ENCODE measurements at places on chromosomes 7 and 10.

DNA sequence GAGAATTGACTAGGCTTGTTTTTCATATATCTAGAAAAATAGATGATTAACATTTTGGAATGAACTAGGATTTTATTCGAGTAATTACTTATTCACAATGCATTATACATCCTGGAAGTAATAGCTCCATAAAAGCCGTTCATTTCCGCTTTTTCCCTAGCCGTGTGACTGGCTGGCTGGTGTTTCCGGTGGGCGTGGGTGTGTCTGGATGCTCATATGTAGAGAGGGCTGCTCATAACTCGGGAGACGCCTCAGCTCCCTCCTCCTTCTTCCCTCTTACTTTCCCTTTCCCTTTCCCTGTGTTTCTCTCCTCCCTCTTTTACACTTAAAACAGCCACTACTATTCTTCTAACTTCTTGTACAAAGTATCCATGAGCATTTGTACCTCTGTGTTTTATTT is 187.7 kb upstream of the VSTM2A start:
- no peak for DNase-seq

DNA sequence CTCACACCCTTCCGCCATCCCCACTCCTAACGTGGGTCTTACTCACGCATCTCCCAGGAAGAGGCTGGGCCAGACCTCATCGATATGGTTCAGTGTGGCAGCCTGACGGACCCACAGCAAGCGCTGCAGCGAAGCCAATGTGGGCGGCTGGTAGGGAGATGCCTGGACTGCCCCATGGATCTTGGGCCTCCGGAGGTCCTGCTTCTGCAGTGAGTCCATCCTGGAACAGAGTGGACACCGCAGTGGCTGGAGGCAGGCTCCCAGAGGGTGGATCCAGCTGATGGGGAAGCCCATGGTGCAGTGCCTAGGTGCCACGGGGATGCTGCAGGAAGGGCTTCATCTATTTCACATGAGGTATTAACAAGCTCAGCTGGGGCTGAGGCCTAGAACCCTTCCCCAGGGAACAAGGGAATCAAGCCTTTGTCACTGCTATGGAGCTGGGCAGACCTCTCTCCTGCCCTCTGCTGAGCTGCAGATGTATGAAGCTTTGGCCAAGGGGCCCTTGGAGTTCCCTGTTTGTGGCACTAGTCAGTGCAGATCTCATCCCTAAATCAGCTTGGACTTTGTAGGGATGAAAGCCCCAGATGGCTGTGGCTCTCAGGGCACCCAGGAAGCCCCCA is 13.7 kb upstream of the SAMD8 start:
- DNase-seq = no peak

DNA sequence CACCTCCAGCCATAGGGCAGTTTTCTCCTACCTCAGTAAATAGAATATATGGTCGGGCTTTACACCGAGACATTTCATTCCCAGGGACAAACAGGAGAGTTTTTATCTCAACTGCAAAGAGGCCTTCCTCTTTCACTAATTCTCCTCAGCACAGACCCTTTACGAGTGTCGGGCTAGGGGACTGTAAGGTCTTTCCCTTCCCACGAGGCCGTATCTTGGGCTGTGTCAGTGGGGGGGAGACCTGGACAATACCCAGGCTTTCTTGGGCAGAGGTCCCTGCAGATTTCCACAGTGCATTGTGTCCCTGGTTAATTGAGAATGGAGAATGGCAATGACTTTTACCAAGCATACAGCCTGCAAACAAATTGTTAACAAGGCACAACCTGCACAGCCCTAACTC is 13.2 kb upstream of the ZNF488 start:
- no peak for DNase-seq

- DNase-seq = no peak
Observed at GRCh38 chr7:123398921-123399320, 135.5 kb downstream of the IQUB start.

DNA sequence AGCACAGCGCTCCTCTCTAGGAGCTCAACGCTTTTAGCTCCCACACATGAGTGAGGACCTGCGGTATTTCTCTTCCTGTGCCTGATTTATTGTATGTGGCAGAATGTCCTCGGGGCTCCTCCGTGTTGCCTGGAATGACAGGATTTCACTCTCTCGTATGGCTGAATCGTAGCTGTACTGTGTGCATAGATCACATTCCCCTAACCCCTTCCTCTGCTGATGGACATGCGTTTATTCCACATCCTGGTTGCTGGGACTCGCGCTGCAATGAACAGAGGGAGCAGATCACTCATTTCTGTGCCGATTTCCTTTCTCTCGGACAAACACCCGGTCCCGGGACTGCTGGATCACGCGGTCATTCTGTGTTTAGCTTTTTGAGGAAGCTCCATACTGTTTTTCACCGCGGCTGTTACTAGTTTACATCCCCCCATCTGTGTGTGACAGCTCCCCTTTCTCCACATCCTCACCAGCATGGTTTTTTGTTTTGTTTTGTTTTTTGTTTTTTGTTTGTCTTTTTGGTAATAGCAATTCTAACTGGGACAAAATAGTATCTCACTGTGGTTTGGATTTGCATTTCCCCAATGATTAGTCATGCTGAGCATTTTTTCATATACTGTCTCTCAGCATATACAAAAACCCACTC is 76.3 kb downstream of the FOXL3 start:
- DNase-seq = no peak

DNA sequence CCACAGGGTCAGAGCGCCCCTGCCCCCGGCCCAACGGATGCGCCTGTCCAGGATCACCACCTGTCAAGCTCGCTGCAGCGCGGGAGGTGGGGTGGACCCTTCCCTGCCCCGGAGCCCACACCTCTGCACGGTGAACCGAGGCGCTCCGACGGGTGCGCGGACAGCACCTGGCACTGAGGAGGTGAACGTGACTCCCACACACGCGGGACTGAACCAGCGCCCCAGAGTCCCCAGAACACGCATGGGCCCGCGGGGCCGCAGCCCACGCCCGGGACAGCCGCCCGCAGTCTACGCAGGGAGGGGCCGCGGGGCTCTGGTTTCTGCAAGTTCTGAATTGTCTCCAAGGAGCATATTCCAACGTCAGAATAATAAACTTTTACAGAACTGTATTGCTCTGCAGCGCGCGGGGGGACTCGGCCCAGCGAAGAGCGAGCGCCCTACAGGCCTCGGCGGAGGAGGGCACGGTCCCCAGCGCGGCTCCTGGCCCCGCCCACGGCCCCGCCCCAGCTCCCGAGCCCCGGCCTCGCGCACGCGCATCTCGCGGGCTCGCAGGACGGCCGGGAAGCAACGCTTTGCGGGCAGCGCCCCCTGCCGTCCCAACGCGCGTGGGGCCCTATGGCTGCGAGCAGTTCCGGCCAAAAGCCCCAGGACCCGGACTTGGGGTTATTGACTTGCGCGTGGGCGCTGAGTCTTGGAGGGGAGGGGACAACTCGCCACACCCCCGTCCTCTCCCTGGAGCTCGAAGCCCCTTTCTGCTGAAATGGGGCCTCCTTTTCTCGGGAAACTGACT is 29.7 kb downstream of the OAT start:
- DNase-seq = peak; percentile 5

DNA sequence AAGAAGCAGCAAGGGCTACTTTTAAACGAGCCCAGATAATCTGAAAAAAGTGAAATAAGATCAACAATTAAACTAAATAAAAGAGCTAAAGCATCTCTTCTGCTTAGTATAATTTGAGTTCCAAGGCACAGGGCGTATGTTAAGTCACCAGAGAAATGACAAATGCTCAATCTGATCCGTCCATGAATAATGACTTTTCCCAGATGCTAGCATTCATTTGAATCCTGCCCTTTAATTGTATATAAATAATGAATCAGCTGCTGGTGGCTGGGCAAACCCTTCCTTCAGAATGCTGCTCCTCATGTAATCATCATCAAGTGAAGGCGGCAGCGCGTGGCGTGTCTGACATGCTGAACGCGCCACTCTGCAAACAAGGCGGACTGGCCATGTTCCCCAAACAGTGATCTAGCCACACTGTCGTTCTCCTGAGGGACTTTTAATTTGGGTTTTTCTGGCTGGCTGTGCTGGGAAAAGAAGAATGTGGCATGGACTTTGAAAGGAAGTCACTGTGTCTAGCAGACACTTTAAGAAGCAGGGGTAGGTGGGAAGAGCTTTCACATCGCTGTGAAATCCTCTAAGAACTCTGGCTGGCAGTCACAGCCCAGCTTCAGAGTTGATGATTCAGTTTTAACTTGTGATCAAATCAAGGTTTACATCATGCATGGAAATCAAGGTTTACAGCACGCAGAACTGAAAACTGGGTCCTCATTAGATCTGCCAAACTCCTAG is 70.7 kb downstream of the BEND7 start:
- DNase-seq = no peak

GRCh38 chr7:28787106-28787505 is 171.0 kb downstream of the TRIL start:
- DNase-seq = no peak

DNA sequence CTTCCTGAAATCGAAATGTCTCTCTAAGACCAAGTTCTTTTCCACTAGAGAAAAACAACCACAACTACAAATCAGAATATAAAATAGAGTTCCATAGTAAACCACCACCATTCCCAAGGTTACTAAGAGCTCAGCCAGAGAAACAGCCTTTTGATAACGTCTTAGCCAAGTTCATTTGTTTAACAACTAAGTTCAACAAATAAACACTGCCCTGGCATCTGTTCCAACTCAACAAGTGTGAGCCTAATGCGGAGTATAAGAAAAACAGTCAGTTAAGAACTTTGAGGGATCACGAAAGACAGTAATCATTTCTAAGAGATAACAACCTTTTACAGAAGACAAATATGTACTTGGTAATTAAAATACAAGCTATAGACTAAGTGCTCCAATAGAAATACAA is 77.3 kb downstream of the CALD1 start:
- DNase-seq = no peak

- no peak for DNase-seq
Observed at GRCh38 chr10:13470270-13470669, 58.5 kb downstream of the BEND7 start.

GRCh38 chr7:115410972-115411686 is 489.2 kb downstream of the MDFIC start:
- no peak for DNase-seq

GRCh38 chr7:114539575-114539974 is 125.0 kb downstream of the FOXP2 start:
- peak; percentile 69 for DNase-seq

GRCh38 chr10:86779220-86780017 is 23.0 kb downstream of the BMPR1A start:
- DNase-seq = no peak

- DNase-seq = no peak
Observed at GRCh38 chr7:36287371-36288241, 102.1 kb upstream of the ANLN start.
